NCI-H1436 treated with DMSO at 0.1 percent for 48 hours (cell line): ENCODE measurements at places on chromosomes 3 and 15.

GRCh38 chr3:126617571-126617970, 37.4 kb downstream of the TXNRD3 start:
- no peak for DNase-seq

- no peak for DNase-seq
Measured at GRCh38 chr3:43773273-43774094, 82.7 kb downstream of the ABHD5 start.

DNA sequence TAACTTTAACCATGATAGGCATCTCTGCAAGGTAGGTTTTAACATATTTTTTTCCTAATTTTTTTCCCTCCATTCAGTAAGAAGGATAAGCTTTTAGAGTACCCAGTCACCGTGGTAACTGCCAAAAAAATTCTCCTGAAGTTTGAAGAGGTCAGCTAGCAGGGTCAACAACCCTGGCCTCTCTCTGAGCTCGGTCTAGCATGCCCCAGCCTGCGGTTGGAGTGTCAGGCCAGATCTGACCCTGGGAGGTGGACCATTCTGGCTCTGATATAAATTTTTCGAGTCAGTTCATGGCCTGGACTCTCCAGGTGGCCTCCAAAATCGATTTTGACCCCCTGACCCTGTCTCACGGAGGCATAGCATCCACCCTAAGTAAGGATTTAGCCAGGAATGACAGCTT, 29.7 kb downstream of the SOX2 start:
- DNase-seq = no peak

- no peak for DNase-seq
Measured at GRCh38 chr3:190902292-190902691, 39.8 kb upstream of the GMNC start.

- no peak for DNase-seq
Measured at GRCh38 chr3:135618123-135618522, 347.4 kb upstream of the PPP2R3A start.

GRCh38 chr3:144097163-144097562, 125.5 kb downstream of the DIPK2A start:
- DNase-seq = no peak

GRCh38 chr15:94638183-94638582, 406.8 kb downstream of the MCTP2 start:
- no peak for DNase-seq

DNA sequence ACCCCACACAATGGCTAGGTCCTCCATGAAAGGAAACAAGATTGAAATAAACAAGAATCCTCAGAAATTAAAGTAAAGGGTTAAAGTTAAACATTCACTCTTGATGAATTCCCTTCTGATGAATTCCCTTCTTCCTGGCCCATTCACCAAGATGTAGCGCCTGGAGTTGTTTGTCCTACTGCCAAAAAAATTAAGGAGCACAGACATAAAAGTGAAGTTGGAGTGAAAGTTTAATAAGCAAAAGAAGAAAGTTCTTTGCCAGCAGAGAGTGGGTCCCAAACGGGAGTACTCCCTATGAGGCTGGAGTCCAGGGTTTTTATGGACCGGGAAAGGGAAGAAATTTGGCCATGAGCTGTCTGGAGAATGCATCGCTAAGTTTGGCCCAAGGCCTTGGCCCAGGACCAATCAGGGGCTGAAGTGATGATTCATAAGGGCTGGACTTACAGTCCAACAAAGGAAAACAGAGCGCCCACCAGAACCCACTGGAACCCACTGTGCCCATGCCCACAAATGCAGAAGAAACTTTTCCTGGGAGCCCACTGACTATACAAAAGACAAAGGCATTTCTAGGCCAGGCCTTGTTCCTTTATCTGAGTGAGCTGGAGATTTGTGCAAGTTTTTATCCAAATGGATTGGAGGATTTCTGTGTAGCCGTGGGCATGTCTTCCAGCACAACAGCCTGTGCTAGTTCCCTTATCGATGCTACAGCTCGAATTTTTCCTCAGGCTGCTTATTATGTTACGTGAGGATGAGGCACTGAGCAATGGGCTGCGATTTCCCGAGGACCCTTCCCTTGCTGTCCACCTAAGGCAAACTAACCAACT, 1561.6 kb downstream of the OTOL1 start:
- no peak for DNase-seq

DNA sequence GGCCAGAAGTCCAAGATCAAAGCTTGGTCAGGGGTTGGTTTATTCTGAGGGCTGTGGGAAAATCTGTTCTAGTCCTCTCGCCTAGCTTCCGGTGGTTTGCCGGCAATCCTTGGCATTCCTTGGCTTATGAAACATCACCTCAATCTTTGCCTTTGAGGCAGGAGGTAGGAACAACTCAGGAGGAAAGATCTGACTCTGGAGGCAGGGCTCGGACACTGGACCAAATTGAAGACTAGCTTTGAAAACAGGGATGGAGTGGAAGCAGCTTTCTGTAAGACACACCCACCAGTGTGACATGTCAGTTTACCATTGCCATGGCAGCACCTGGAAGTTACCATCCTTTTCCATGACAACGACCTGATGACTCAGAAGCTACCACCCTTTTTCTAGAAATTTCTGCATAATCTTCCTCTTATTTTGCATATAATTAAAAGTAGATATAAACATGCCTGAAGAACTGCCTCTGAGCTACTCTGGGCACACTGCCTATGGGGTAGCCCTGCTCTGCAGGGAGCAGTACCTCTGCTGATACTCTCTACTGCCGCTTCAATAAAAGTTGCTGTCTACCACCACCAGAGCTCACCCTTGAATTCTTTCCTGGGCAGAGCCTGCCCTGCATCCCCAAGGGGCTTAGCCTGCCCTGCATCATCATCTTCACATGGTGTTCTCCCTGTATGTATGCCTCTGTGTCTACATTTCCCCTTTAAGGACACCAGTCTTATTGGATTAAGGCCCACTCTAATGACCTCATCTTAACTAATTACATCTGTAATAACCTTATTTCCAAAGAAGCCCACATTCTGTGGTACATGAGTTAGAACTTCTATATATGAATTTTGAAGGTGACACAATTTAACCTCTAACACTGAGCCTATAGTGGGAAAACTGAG, 38.3 kb upstream of the TM4SF4 start:
- no peak for DNase-seq

DNA sequence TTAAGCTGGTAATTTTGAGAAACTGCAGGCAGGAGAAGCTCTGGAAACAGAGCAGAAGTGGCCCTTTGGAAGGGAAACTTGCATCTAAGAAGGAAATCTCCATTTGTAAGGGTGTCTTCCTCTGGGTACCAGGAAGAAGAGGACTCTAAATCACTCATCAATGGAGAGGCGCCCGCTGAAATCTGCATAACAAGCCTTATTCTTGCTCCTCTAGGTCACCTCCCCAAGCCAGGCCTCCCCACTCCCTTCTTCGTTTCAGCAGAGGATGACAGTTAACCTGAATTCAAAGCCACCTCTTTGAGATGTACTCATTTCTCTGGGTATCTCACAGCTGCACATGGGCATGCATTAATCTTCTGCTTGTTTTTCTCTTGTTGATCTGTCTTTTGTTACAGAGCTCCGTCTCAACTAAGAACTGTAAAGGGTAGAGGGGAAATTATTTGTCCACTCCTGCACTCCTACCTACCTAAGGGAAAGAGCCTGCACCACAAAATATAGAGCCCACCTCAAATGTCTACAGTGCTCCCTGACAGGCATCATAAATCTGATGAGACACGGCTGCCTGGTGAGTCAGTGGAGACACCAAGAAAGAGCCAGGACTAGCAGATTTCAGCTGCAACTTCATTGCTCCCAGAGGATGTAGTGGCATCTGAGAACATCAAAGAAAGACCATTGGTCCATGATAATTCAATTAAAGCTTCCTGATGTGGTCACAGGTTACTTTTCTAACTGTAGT, 51.5 kb downstream of the GABRB3 start:
- no peak for DNase-seq

- no peak for DNase-seq
Measured at GRCh38 chr15:84594617-84595290, 6.1 kb upstream of the ZSCAN2 start.
